ENCODE measurements at places on chromosomes 3 and 15.

DNA sequence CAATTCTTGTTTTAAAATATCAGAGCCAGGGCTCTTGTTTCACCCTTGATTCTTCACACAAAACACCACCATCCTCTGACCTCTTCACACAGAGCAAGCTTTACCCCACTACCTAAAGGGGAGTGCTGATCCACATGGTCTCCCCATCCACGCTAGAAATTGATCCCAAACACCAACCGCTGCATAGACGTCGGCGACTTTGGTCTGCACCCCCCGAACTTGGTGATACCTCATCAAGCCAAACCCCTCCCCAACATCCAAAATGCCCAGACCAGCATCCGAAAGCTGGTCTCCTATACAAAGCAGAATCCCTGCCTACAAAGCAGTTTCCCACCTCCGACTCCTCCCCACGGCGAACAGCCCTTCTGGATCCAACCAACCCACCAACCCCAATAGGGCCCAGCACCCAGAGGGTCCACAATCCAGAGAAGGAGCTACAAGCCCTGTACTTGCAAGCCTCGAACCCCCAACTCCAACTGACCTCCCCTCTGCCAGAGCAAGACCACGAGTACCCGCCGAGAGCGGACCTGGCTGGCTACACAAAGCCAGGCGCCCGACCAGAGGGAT, 25.8 kb upstream of the MTHFS start:
- no peak for DNase-seq

- no peak for DNase-seq
Measured at GRCh38 chr3:47347217-47347801, 33.5 kb upstream of the PTPN23 start.

- no peak for DNase-seq
Measured at GRCh38 chr3:38580450-38581382, 68.8 kb downstream of the SCN5A start.

- peak; percentile 46 for DNase-seq
Measured at GRCh38 chr15:85010386-85011159, 28.9 kb downstream of the PDE8A start.

DNA sequence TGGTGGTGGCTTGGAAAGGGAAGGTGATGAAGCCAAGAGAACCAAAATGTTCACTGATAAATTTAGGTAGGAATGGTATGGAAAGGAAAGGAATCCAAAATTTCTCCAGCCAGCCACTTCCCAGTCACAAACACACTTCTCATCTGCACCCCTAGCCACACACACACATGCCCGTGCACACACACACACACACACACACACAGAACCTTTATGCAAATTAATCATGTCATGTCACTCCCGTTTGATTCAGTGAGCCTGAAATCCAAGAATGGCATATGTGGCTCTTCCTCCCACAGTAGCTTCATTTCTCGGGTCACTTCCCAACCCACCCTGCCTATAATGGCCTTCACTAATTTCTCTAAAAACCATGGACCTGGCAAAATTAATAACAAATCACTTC, 3.1 kb upstream of the HLTF start:
- no peak for DNase-seq

DNA sequence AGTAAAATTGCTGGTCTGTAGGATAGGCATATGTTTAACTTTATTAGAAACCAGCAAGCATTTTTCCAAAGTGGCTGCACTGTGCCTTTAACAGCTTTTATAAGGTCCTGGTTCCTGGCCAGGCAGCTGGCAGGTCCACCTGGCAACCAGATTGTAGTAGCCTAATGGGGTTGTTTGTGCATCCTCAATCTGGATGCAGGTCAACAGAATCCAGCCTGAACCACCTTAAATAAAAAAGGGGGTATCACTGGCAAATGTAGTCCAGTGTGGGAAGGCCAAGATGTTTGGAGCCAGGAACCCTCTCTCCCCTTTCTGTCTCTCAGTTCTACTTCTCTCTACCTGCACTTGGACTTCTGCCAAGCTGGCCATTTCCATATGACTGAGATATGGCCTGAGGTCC, 200.3 kb downstream of the ZNF621 start:
- DNase-seq = no peak

- no peak for DNase-seq
Measured at GRCh38 chr15:75163150-75163564, 38.5 kb upstream of the C15orf39 start.

- no peak for DNase-seq
Measured at GRCh38 chr15:39898317-39898716, 21.7 kb downstream of the GPR176 start.

- no peak for DNase-seq
Measured at GRCh38 chr3:110296885-110297284, 774.7 kb upstream of the NECTIN3 start.

DNA sequence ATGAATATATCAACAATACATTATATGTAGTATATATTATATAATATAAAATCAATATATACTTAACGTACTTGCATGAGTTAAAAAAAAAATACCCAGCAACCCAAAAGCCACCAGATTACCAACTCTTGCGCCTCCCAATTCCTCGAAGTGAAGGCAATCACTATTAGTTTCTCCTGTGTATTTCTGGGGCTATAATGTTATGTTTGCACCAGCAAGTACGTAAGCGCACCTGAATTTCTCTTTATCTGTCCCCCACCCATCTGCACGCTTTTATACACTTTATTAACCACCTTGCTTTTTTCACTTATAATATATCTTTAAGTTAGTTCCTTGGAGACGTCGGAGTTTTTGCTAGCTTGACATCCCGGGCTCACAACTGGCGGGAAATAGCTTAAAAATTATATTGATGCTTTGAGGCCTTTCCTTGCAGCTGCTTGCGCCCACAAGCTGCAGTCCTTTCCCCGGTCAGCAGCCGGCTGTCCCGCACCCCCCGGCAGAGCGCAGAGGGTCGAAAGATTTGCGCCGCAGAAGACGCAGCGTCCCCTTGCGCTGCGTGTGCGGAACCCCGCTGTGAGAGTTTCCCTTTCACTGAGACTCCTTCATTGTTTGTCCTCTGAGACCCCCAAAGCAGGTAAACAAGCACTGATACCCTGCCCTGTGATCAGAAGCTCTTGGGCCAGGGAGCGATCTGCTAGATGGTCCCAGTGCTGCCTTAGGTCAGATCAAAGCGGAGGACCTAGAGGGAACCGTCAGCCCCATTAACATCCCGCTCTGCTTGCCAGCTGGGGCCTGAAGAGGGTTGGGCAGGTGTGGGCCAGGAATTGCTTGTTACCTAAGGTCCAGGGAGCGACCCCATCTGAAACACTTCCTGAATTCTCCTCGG, 8.9 kb upstream of the EOMES start:
- DNase-seq = peak; percentile 70

DNA sequence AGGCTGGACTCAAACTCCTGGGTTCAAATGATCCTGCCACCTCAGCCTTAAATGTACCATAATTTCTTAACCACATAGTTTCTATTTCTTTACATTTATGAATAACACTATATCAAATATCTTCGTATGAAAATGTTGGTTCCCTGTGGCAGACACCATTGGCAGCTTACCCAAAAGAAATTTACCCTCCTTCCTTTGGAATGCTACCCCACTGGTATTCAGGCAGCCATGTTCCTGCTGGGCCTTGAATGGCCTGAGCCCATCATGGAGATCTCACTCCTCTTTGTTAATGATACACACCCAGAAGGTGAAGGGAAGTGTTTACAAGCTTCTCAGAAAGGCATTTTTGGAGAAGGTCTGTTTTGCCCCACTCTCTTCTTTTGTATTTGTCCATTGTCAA, 94.3 kb upstream of the RNF7 start:
- no peak for DNase-seq

DNA sequence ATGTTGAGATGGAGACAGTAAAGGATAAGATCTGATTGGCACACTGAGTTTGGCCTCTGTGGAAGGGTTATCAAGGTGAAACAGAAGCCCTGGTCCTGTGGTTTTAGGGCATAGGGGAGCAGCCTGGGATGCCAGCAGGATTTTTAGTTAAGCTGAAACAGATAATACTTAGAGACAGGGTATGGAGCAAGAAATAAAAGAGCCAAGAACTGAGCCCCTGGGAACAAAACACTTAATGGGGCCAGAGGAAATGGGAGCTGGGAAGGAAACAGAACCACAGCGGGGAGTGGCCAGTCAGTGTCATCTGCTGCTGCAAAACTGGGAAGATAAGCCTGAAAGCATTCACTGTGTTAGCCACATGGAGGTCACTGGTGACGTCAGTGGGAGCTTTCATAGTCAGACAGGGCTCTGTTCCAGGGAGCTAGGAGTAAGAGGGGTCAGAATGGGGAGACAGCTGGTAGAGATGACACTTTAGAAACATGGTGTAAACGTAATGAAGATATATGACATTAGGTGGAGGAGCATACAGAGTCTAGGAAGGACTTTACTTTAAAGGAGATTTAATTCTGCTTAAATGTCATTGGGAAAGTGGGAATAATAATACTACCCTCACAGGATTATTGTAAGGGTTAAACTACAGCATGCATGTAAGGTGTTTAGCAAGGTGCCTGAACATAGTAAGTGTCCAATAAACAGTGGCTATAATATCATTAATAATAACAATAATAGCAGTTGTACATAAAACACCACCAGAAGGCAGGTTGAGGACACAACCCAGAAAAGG, 172.7 kb upstream of the CTNNB1 start:
- DNase-seq = no peak

DNA sequence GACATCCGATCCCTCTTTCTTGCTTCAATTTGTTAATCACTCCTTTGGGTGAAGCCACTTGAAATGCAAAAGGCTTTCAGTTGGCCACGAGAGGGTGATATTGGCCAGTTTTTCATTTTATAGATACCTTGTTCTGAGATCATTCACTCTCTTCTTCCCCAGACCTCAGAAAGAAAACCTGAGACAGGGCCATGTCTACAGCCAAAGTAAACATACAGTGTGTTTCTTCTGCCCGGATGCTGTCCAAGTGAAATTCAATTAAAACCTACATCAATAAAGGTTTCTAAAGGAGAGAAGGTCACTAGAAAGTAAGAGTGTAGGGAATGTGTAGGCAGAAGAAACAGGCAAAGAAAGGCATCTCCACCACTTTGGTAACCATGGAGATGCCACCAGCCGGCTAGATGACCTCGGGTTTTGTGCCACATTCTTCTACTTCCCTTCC, 39.5 kb upstream of the FMN1 start:
- no peak for DNase-seq

- DNase-seq = no peak
Measured at GRCh38 chr15:72536506-72536905, 62.4 kb downstream of the ARIH1 start.

GRCh38 chr3:5058471-5058951, 63.6 kb upstream of the ARL8B start:
- DNase-seq = no peak

DNA sequence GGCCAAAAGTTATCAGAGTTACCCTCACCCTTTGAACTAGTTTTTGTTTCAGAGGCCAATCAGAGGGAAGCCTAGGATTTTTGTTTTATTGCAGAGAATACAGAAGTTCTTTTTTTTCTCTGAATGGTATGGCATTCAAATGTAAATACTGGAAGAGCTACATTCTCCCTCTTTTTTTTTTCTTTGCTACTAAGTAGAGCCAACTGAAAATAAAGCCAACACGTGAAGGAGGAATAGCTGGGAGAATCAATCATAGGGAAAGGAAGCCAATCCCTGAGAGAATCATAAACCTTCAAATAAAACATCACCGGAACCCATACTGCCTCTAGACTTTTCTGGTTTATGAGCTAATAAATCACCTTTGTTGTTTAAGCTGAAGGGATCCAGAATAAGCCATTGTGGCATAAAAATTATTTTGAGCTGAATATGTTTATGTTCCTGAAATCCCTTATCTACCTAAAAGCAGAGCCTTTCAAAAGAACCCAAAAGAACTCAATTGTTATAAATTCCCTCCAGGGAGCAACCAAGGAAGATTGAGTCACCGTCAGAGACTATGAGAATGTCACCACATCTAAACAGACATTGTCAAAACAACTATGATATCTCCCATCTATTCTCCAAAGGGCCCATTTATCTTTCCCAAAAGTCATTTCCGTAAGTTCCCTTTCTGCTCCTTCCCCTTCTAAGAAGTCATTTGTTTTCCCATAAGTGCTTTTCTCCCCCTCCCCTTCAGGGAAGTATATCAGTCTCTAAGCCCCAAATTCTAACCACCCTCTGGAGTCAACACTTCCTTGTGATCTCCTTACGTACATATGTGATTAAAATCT, 3.8 kb upstream of the ZNF280D start:
- no peak for DNase-seq

- DNase-seq = no peak
Measured at GRCh38 chr3:24271228-24271627, 223.4 kb downstream of the THRB start.

DNA sequence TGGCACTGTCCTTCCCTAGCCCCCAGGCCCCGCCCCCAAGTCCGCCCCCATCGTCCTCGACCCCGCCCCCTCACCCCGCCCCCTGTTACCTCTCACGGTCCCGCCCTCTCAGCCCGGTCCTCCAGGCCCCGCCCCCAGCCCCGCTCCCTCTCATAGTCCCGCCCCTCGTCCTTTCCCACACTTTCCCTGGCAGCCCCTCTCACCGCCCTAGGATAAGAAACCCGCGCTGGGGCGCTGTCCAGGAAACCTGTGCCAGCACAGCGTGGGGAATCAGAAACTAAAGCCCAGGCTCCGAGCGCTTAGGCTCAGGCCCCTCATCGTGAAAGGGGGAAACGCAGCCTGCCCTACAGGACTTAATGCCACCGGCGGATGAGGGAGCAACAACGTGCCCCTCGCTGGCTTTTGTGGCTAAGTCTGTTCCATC, 20.9 kb downstream of the TRPM1 start:
- peak; percentile 98 for DNase-seq

- no peak for DNase-seq
Measured at GRCh38 chr3:16907243-16907642, 22.5 kb downstream of the PLCL2 start.

GRCh38 chr15:76514282-76514681, 177.7 kb downstream of the ISL2 start:
- no peak for DNase-seq

GRCh38 chr15:87343966-87344365, 912.6 kb downstream of the NTRK3 start:
- DNase-seq = no peak

DNA sequence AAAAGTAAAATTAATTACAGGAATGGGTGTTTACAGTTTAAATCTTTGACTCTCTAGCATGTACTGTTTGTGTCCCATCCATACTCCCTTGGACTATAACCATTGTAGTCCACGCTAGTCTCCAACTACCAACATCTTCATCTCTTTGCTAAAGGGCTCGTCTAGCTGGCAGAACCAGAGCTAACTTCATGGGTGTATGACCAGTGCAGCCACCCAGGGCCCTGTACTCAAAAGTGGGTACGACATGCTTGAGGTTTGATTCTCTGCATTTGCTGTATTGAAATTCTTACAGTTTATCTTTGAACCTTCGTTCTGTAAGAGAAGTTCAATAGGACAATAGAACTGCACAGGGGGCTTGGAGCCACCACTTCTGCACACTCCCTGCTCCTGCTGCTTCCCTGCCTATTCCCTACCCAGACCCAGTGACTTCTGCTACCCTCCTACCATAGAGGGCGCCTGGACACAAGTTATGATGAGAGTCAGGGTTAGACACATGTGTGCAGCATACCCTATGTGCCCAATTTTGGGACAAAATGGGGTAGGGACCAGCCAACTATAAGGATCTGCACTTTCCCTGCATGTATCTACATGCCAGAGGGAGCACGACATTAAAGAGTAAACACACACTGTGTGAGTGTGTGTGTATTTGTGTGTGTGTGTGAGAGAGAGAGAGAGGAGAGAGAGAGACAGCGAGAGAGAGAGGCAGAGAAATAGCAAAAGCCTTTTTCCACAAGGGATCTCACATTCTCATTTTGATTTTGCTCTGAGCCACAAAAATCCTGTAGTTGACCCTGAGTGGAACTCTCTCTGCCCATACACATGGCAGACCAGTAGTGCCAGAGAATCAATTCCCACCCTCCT, 59.0 kb upstream of the NECTIN3 start:
- peak; percentile 35 for DNase-seq

Data from H7 (cell line).